ENCODE measurements at places on chromosomes 1 and 21.

DNA sequence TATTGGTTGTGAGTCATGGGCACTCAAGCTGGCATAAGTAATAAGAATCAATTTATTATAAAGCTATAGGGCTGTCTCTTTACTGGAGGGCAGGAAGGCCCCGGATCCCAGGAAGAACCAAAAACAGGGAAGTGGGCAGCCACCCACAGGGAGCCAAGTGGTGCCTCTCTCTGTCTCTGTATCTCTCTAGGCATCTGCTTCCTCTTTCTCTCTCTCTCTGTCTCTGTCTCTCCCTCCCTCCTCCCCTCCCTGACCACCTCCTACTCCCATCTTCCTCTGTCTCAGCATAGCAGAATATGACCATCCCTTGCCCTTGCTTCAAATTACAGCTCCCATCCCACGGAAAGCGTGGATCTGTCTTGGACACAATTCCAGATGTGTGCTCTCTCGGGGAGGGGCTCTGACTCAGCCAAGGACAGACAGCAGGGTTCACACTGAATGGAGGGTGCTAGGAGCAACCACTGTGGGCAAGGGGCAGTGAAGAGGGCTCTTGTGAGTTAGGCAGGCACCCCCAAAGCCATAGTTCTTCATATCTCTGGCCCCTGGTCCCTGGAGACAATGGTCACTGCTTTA, 80.4 kb upstream of the LPGAT1 start:
- DNase-seq = no peak

DNA sequence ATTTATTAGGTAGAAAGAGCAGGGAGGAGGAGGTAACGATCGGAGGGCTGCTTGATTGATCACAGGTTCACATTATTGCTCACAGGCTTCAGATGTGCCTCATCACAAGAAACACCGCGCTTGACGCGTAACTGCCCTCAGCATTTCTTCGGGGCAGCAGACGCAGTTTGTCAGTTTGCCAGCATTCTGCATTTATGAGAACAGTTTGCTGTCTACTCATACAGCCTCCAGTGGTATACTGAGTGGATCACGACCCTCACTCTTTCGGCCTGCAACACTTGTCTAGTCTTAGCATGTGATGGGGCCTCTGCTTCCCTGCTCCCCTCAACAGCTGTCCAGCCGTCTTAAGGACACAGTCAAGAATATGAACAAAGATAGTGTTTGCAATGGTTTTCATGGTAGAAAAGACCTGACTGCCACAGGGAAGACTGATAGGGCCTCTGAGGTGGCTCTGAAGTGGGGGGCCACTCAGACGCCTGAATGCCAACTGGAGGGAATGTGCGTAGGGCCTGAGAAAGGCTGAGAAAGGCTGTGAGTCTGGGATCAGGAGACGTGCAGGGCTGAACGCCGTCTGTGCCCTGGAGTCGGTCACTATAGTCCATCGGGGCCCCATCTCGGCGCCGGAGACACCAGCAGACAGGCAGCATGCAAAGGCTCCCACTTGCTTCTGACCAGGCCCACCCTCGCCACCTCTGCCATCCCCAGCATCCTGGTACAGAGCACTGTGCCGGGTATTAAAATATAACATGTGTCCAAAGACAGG, 45.0 kb downstream of the UBE2G2 start:
- no peak for DNase-seq

- no peak for DNase-seq
These were observed 2.4 kb upstream of the WNT3A start for GRCh38 chr1:228004331-228004855.

DNA sequence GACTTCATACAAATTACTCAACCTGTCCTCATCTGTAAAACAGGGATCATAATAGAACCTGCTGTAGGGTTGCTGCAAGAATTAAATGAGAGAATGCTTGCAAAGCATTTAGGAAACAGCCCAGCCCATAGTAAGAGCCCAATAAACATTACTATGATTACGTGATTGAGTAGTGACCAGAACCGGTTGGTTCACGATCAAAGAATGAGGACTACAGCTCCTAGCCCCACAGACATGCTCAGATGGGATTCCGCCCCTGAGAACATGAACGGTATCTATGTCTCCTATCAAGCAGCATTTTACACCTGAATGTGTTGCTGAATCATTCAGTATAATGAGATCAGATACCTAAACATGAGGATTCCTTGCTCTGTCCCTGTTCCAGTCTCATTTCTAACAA, 104.8 kb upstream of the ZNF648 start:
- DNase-seq = no peak

DNA sequence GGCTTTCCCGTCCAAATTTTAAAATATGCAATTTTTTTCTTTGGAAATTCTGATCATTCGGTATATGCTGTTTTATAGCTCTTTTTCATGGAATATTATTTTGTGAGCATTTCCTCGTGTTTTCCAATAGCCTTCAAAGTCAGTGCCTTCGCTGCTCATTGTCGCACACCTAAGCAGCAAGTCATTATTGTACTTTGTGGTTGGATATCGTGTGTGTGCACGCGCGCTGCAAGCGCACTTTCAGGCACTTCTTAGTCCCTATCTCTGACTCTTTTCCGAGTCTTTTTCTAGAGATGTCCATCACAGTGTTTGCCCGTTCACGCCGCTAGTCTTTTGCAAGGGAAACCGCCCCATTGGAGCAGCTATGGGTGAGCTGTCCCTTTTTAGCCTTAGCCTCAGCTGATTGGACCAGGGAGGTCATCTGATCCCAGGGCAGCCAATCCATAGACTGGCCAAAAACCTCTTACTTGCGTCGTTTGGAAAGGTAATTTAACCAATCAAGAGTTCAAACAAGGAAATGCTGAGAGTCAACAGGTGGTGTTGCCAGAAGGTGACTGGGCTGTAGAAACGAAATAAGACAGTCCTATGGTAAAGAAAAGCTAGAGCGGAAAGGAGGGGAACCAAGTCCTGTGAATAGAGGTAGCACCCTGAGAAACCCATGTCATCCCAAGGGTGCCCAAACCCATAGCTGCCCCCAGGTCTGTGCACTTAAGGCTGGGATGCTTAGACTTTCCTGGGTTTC, 710 bp upstream of the HYI start:
- peak; percentile 88 for DNase-seq

- DNase-seq = no peak
These were observed 88.0 kb upstream of the WLS start for GRCh38 chr1:68320349-68320748.

GRCh38 chr1:100988121-100988520, 37.5 kb downstream of the DPH5 start:
- DNase-seq = no peak

DNA sequence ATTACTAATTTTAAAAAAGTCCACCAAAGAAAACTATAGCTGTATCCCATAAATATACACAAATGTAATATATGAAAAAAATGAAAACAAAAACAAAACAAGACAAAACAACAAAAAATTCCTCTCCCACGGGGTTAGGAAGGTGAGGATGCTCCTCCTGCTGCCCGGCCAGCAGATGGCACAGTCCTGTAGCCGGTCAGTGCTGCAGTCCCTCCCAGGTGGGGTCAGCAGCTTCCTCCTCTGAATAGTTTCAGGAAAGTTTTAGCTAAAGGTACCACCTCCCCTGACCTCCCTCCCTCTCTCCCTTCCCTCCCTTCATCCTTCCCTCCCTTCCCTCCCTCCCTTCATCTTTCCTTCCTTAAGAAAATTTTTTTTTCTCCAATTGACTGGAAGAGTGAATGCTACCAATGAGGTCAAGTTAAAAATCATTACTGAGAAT, 67.8 kb upstream of the BCL10 start:
- no peak for DNase-seq

- no peak for DNase-seq
These were observed 64.3 kb upstream of the COL6A1 start for GRCh38 chr21:45917241-45917640.
